ENCODE measurements at places on chromosomes 12 and 14.

DNA sequence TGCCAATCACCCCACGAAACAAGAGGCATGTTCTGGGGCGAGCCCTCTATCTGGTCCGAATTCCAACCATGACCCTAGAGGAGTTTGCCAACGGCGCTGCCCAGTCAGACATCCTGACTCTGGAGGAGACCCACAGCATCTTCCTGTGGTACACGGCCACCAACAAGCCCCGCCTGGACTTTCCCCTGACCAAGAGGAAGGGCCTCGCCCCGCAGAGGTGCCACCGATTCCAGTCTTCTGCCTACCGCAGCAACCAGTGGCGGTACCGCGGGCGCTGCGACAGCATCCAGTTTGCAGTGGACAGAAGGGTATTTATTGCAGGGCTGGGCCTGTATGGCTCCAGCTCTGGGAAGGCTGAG, 1.7 kb downstream of the BTBD6 start:
- no peak for DNase-seq

- no peak for DNase-seq
Observed at GRCh38 chr12:85322715-85323114, 42.7 kb downstream of the ALX1 start.

- DNase-seq, result no peak
Observed at GRCh38 chr14:101127224-101127623, 223.7 kb upstream of the RTL1 start.

- DNase-seq, result no peak
Observed at GRCh38 chr12:122063694-122064024, 14.9 kb upstream of the MLXIP start.

DNA sequence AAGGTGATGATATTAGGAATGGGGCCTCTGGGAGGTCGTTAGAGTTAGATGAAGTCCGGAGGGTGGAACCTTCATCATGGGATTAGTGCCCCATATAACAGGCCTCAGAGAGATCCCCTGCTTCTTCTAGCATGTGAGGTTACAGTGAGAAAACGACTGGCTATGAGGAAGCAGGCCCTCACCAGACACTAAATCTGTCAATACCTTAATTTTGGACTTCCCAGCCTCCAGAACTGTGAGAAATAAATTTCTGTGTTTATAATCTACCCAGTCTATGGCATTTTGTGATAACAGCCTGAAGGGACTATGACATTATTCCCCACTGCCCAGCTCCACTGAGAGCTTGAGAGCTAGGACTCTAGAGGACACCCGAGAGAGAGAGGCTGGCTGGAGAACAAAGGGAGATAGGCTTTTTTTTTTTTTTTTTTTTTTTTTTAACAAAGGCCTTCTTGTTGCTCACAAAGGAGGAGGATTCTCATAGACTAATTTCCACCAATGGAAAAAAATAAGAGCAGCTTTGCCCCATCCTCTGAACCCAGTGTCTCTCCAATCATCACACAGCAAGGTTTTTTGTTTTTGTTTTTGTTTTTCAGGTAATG, 87.8 kb upstream of the EEA1 start:
- DNase-seq, result no peak

DNA sequence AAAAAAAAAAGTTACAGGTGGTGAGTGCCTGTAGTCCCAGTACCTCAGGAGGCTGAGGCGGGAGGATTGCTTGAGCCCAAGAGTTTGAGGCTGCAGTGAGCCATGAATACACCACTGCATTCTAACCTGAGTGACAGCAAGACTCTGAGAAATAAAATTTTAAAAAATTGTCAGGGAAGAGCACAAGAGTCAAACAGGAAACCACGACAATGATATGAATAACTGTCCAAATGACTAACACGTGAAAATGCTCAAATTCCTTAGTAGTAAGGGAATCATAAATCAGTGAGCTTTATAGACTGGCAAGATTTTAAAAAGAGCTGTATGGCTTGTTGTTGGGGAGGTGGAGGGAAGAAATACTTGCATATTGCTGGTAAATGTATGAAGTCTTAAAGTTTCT, 12.9 kb upstream of the ASPG start:
- DNase-seq, result no peak

DNA sequence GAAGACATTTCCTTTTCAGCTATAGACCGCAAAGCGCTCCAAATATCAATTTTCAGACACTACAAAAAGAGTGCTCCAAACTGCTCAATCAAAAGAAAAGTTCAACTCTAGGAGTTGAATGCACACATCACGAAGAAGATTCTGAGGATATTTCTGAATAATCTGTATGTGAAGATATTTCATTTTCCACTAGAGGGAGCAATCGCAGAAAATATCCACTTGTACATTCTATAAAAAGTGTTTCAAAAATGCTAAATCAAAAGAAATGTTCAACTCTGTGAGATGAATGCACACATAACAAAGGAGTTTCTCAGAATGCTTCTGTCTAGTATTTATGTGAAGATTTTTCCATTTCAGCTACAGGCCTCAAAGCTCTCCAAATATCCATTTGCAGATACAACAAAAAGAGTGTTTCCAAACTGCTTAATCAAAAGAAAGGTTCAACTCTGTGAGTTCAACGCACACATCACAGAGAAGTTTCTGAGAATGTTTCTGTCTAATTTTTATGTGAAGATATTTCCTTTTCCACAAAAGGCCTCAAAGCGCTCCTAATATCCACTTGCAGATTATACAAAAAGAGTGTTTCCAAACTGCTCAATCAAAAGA, 643.8 kb upstream of the ALG10B start:
- DNase-seq, result no peak

DNA sequence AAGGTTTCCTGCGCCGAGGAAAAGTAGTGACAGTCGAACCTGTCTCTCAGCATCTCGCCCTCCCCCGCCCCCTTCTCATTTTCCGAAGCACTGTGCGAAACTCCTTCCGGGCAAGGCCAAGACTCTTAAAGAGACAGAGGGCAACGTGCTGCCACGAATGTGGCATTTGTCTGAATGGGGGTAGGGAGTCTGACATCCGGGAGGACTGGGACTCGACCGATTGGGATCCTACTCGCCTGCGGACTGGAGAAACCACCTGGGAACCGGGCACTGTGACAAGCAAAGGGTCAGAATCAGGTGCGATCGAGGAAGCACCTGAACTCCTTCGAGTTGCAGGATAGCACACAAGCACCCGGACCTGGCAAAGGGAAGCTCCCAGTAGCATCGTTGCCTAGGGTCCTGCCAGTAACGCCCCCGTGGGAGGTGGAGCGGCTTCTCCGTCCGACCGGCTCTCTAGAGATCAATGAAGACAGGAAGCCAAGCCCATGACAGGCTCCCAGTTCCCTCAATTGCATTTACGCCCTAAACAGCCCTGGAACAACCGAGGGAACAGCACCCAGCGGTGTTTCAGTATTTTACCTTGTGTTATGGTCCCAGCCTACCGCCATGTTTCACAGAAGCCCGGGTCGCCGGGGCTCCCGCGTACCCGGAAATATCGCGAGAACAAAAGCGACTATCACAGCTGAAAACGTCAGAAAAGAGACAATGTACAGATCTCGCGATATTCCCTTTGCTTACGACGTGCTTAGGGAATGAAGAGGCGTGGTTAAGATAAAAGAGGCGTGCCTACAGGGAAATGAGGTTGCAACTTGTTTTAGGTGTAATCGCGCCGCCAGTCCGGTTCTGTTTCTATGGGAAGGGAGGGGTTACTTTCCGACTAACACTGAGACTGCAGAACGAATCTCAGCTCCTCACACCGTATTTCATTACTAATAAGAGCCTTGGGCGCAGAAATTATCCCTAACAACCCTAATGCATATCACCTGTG, at the start of gene ERGIC2:
Gene ERGIC2, minus strand, starts transcription at position 637 of the 988 bp plus-strand sequence. CDS start 9,539 bp downstream, outside the sequence.
- DNase-seq, result peak; percentile 98
